ENCODE measurements at places on chromosomes 1 and 21.

- DNase-seq = no peak
These were observed 56.4 kb downstream of the KIRREL1 start for GRCh38 chr1:158049853-158050252.

DNA sequence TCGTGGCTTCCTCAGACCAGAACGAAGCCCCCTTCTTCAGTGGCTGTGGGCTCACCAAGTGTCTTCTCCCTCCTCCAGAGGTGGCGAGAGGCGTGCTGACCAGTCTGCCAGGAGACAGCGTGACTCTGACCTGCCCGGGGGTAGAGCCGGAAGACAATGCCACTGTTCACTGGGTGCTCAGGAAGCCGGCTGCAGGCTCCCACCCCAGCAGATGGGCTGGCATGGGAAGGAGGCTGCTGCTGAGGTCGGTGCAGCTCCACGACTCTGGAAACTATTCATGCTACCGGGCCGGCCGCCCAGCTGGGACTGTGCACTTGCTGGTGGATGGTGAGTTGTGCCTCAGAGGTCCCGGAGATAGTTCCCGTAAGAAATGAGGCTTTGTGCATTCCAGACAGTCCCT lies 24.0 kb downstream of the IL6R start:
- DNase-seq = no peak

DNA sequence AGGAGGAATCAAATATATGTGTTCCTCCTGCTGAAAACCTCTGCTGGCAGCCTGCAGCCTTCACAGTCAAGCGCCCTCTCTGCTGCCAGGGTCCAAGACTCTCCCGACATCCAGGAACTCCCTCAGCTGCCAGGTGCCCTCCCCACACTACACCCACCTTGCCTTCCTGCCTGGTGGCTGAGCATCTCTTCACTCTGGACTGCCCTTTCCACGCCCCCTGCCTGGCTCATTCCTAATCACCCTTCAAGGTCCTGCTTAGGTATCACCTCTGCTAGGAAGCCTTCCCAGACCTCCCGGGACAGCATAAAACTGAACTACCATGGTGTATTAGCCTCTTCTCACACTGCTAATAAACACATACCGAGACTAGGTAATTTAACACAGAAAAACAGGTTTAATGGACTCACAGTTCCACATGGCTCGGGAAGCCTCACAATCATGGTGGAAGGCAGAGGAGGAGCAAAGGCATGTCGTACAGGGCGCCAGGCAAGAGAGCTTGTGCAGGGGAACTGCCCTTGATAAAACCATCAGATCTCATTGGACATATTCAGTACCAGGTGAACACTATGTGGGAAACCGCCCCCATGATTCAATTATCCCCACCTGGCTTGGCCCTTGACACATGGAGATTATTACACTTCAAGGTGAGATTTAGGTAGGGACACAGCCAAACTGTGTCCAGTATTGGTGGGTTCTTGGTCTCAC lies 15.3 kb downstream of the LDLRAD1 start:
- no peak for DNase-seq

- no peak for DNase-seq
These were observed 519.3 kb upstream of the CXADR start for GRCh38 chr21:16993416-16994038.

DNA sequence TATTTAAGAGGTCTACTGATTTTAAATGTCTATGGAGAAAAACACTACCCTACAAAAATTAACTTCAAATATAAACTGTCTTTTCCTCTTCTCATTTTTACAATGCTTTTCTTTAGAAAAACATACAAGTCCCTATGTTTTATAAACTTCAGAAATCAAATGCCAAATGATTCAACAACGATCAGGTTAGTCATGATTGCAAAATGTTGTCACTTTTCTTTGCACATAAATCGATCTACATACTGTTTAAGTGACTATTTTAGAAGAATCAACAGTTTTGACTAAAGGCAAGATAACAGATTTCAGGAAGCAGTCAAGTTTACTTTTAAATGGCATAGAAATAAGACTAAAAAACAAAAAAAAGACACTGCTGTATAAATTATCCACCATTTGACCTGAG lies 168.7 kb downstream of the GPATCH2 start:
- DNase-seq = no peak

- no peak for DNase-seq
These were observed 23.2 kb downstream of the DDX59 start for GRCh38 chr1:200646515-200646914.

- DNase-seq = no peak
These were observed 75.2 kb downstream of the LMX1A start for GRCh38 chr1:165281207-165281901.

GRCh38 chr1:110916669-110917306 lies 43.8 kb downstream of the CD53 start:
- peak; percentile 53 for DNase-seq

- DNase-seq = no peak
These were observed 19.2 kb upstream of the EPHA2 start for GRCh38 chr1:16174886-16175598.

GRCh38 chr1:211571998-211572397 lies 7.0 kb downstream of the SLC30A1 start:
- no peak for DNase-seq

GRCh38 chr21:42986125-42986783 lies 11.9 kb downstream of the PKNOX1 start:
- DNase-seq = no peak

DNA sequence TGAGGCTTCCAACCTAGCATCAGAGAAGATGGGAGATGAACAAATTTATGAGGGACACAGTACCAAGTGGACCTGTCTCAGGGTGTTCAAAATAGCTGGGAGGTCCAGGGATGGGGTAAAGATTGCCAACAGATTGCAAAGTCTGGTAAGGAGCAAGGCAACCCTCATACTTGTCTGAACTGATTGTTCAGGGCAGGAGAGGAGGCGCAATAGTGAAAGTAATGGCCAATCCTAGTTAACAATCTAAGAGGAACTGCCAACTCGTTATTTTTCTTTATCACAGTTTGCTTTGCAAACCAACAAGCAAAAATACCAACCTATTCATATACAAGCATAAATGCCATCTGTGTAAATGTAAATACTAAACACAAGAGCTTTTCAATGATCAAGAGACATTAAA lies 78.4 kb upstream of the S1PR1 start:
- DNase-seq = no peak

GRCh38 chr1:13583966-13584791 lies 547 bp downstream of the PDPN start:
- peak; percentile 76 for DNase-seq

DNA sequence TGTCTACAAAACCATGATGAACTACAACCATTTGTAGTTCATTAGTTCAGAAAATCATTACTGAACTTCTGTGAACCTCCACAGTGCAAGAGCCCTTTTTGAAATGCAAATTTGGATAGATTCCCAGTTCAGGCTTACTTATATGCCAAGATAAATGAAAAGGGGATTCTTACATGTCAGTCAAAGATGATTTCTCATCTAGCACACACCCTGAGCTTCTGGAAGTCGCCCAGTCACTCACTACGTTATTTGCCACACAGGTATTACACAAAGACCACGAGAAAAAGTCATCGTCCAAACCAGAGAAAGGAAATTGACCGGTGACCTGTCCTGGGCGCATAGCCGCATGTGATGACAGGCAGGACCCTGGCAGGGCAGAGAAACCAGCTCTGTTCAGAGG lies 41.8 kb downstream of the ETS2 start:
- DNase-seq = peak; percentile 28

GRCh38 chr1:220164517-220164916 lies 70.6 kb downstream of the IARS2 start:
- no peak for DNase-seq

- DNase-seq = peak; percentile 36
These were observed 121.2 kb downstream of the SLC45A1 start for GRCh38 chr1:8439015-8439702.

DNA sequence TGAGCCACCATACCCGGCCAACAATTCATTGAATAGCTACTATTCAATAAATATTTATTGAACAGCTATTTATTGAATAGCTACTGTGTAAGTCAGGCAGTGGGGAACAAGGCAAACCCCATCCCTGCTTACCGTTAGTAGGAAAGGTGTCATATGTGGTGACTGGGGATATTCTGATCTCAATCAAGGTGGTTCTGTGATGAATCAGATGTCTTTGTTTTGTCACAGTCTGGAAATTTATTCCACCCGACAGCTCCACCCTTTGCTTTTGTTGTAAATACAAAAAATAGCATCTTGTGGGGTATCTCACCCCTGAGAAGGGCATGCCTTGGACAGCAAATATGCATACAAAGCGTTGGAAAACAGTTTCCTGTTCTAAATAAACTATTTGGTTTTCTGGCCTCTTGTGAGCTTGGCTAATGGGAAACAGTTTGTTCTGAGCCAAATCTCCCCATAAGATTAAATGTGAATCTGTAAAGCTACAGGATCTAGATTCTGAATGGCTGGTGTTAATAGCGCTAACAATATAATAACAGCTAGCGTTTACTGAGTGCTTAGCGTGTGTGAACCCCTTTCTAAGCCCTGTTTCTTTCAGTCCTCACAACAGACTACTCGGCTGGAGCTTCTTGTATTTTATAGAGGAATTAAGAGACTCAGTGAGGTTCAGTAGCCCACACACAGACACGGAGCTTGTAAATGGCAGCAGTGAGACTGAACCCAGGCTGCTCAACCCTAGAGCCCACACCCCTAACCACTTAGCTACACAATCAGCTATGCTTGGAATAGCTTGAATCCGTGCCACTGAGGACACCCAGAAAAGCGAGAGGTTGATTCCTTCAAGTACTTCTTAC lies 5.5 kb downstream of the PDPN start:
- DNase-seq = no peak

GRCh38 chr1:6982860-6983259 lies 197.6 kb downstream of the CAMTA1 start:
- DNase-seq = peak; percentile 22

- no peak for DNase-seq
These were observed 7.0 kb upstream of the C1orf116 start for GRCh38 chr1:207039380-207040180.

- DNase-seq = peak; percentile 26
These were observed 401 bp downstream of the WNT9A start for GRCh38 chr1:227947386-227947675.

- DNase-seq = no peak
These were observed 10.6 kb downstream of the CNR2 start for GRCh38 chr1:23902321-23903278.

DNA sequence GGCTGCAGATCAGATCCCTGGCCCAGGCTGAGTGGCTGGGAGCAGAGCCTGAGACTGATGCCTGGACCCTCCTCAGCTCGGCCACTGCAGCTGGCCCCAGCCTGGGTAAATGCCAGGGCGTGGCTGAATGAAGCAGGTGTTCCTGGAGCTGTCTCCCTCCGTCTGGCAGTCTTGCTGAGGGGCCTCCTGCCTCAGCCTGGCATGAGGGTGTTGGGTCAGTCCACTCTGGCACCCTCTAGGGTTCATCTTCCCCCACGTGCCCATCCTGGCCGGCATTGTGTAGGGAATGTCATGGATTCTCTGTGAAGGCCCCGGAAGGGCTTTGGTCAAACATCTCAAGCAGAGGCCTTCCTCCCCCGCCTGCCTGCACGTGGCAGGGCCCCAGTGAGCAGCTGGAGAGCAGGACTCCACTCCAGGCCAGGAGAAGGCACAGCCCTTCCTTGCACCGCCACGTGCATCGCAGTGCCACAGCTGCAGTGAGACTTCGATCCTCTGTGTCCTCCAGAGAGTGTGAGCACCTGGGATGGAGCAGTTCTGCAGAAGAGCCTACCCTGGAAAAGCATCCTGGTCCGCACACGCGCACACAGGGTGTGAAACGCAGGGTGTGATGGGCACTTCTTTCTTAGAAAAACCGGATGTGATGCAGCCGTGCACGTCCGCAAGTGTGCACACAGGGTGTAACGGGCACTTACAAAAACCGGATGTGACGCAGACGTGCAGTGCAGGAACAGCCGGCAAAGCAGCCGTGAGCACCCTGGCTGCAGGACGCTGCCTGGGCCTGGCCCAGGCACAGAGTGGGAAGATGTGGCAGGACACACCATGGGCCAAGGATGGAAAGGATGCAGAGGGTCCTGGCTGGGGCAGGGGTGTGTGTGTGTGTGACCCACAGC lies 4.6 kb upstream of the KRTAP10-4 start:
- no peak for DNase-seq

GRCh38 chr21:21662776-21663175 lies 664.6 kb downstream of the NCAM2 start:
- DNase-seq = no peak

DNA sequence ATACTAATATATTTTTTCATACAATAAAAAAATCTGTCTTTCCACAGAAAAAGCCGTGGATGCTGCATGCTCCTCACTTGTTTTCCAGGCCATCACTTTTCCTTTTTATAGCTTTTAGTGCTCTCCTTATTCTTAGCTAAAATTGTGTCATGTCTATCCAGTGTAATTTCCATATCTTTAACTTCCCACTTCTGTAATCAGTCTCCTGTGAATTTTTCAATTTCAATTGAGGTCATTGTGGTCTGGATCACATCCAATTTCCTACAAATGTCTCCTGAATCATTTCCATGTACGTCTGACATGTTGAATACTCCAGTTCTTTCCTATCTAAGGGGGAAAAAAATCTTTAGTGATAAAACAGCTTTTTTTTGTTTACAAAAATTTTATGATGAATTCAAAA lies 838.2 kb upstream of the B3GALT2 start:
- peak; percentile 40 for DNase-seq

GRCh38 chr21:35399706-35400105 lies 350.6 kb upstream of the RUNX1 start:
- no peak for DNase-seq

DNA sequence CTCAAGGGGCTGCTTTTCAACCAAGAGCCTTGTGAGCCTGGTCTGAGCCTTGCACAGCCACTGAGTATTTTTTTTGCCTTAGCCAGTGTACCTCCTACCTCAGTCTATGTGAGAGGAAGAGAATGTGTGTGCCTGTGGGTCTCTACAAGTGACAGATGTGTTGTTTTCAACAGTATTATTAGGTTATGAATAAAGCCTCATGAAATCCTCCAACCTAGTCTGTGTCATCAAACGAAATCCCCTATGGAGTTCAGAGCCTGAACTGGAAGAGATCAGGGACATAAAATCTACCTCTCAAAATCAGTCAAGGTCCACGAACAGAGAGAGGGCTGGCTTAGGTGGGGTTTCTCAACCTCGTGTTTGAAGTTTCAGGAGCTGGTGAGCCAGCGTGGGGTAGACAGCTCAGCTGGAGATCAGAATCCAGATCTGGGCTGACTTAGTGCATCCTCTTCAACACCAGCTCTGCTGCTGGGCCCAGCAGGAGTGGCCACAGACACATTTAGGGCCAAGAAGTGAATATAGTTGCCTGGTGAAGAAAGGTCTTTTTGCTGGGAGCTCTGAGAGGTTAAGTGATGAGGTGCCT lies 8.2 kb downstream of the XKR8 start:
- DNase-seq = no peak

GRCh38 chr1:30272277-30273020 lies 450.9 kb downstream of the MATN1 start:
- DNase-seq = no peak
